ENCODE measurements at places on chromosomes 6 and 20.

DNA sequence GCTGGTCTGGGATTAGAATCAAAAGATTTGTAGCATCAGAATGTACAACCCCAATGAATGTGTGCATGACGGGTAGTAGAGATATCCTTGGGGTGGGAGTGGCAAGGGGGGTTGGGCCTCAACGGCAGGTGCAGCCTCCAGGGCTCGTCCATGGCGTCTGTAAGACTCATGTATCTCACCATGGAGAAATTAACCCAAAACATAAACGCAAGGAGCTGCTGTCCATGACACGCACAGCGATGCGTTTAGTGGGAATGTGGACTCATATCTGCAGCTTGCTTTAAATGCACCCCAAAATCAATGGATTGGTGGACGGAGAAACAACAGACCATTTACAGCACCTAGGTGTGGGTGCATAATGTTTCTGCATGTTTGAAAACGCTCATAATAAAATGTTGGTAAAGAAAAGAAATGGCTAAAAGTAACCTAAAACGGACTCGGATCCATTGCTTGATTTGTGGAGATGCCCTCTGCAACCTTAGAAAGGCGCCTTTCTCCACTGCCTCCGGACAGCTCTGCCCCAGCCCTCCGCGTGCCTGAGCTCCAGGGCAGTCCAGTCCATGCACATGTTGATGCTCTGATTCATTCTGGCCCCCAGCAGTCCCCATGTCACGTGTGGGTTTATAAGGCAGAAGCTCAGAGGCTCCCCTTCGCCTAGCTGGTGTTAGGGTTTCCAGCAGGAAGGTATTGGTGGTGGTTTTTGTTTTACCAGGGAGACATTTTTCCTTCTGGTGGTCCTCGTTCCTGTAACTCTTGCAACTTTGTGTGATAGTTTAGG, 24.5 kb downstream of the PYGB start:
- no peak for DNase-seq

GRCh38 chr6:8888468-8888867, 453.1 kb upstream of the SLC35B3 start:
- DNase-seq, result no peak

DNA sequence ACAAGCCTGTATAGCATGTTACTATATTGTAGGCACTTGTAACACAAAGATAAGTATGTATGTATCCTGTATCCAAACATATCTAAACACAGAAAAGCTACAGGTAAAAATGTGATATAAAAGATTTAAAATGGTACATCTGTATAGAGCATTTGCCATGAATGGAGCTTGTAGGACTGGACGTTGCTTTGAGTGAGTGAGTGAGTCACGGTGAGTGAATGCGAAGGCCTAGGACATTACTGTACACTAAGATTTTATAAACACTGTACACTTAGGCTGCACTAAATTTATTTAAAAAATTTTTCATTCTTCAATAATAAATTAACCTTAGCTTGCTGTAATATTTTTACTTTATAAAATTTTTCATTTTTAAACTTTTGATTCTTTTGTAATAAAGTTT, 136.9 kb downstream of the NKAIN2 start:
- DNase-seq, result no peak

GRCh38 chr20:48456366-48457192, 371.2 kb downstream of the PREX1 start:
- no peak for DNase-seq

DNA sequence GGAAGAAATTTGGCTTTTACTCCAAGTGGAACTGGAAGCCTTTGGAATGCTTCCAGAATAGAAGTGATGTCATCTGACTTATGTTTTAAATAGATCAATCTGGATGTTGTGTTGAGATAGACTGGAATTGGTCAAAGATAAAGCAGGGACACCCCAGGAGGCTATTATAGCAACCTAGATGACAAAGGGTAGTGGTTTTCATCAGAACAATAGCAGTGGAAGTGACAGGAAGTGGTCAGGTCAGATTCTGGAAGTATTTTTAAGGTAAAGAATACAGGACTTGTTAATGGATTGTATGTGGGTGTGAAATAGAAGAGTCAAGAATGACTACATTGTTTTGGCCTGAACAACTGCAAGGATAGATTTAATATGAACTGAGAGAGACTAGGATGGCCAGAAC, 191.4 kb downstream of the ADGRB3 start:
- DNase-seq, result no peak

DNA sequence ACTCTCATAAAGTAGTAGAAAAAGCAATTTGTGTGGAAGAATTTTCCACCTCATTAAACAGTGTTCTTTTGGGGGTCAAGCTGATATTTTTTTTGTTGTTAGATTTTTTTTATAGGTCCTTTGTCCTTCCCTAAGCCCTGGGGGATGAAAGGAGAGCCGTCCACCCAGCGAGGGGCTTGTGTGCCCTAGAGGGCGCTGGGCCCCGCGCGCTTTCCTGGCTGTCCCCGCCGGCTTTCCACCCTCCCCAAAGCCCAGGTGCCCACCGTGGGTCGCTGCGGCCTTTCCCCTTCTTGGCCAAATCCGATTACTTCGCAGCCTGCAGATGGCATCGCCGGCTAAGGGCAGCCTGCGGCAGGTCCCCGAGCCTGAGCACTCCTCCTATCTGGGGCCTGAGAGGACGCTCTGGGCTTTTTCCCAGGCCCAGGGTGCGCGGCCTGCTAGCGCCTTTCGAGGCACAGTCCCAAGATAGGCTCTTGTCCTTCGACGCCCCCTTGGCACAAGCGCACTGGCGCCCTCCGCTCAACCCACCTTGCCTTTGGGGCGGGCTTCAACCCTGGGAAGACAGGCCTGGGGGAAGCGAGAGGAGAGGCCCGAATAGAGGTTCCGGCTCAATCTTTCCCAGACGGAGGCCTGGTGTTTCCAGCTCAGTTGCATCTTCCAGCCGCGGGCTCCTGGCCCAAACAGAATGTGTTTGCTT, 33.6 kb downstream of the TFAP2A start:
- DNase-seq, result no peak

DNA sequence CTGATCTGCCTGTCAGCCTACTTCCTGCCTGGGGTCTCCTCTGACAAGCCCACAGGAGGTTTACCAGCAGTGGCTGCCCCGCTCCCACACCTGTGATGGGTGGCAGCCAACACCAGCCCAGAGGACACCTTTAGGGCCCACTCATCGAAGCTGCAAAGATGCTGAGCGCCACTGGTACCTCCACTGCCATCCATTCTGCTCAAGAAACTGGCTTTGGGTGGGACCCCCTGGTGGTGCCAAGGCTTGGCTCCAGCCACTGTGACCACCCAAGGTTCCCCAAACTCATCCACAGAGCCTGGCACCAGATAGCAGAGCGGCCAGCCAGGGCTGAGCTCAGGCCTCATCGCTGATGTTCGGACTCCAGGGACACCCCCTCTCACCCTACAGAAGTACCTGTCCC, 42.5 kb downstream of the PREX1 start:
- no peak for DNase-seq

- DNase-seq, result no peak
Observed at GRCh38 chr6:117928833-117929232, 21.8 kb downstream of the SLC35F1 start.

DNA sequence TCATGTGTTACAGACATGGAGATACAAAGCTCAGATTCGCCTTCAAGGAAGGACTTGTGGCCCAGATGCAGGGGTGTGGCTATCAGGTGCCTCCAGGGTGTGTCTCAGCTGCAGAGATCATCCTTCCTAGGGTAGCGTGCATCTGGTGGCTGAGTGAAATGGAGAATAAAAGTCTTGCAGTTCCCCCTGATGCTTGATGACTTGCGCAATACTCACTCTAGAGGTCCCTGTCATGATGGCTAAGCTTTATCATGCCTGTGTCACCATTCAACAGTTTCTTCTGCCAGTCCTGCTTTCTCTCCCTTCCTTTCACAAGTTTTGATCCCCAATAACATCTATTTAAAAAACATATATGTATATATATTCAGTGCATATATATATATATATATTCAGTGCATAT, 228.1 kb downstream of the PAX1 start:
- DNase-seq, result no peak

DNA sequence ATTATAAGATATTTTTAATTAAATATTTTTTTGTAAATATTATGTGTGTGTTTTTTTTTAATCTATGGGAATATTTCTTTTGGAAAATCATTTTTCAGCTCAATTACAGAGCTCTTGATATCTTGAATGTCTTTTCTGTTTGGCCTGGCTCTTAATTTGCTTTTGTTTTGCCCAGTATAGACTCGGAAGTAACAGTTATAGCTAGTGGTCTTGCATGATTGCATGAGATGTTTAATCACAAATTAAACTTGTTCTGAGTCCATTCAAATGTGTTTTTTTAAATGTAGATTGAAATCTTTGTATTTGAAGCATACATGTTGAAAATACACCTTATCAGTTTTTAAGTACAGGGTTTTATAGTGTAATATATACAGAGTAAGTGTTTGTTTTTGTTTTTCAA, 2.6 kb downstream of the ID4 start:
- DNase-seq, result no peak

DNA sequence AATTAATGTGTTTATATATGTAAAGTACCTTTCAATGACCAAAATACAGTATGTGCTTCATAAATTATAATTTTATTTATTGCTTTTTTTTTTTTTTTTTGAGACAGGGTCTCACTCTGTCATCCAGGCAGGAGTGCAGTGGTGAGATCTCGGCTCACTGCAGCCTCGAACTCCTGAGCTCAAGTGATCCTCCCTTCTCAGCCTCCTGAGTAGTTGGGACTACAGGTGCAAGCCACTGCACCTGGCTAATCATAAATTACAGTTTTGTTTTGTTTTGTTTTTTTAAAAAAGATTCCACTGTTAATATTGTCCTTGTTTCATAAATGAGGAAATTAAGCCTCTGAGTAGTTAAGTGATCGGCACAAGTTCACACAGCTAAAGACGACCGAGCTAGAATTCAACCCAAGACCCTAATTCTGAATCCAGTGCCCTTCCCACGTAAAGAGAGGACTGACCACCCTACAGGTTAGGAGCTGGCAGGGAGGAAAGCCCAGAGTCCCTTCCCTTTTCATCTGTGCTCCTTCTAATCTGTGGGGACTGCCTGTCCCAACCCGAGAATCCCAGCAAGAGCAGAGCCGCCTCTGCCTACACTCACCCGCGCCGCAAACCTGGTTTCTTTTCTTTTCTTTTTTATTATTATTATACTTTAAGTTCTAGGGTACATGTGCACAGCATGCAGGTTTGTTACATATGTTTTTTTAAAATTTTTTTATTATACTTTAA, 8.5 kb upstream of the GDF5 start:
- DNase-seq, result no peak

GRCh38 chr6:118509009-118509617, 39.0 kb upstream of the PLN start:
- DNase-seq, result no peak

GRCh38 chr6:43508481-43509141, 1.5 kb downstream of the LRRC73 start:
- no peak for DNase-seq

DNA sequence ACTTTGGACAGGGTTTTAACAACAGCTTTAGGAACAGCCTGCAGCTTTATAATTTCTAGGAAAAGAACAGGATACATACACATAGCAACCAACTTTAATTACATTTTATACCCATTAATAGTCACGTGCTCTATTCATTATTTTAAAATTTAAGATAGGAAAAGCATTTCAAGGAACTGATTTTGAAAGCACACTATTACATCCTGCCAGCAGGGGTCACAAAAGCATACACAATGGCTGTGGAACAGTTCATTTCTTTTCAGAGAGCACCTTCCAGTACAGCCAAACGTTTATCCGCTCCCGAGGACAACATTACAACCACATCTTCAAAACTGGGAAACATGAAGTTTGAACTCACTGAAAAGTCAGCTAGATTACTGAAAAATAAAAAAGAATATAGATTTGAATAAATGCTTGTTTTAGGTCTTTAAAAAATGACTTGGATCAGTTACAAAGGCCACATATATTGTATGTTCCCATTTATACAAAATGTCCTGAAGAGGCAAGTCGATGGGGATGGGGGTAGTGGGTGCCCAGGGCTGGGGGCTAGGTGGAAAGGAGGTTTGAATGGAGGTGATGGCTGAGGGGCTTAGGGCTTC, 104.6 kb upstream of the EXOC2 start:
- DNase-seq, result peak; percentile 51

GRCh38 chr6:90610751-90611542, 24.1 kb upstream of the MAP3K7 start:
- peak; percentile 82 for DNase-seq

- DNase-seq, result no peak
Observed at GRCh38 chr20:50913690-50914375, 17.4 kb downstream of the ADNP start.

DNA sequence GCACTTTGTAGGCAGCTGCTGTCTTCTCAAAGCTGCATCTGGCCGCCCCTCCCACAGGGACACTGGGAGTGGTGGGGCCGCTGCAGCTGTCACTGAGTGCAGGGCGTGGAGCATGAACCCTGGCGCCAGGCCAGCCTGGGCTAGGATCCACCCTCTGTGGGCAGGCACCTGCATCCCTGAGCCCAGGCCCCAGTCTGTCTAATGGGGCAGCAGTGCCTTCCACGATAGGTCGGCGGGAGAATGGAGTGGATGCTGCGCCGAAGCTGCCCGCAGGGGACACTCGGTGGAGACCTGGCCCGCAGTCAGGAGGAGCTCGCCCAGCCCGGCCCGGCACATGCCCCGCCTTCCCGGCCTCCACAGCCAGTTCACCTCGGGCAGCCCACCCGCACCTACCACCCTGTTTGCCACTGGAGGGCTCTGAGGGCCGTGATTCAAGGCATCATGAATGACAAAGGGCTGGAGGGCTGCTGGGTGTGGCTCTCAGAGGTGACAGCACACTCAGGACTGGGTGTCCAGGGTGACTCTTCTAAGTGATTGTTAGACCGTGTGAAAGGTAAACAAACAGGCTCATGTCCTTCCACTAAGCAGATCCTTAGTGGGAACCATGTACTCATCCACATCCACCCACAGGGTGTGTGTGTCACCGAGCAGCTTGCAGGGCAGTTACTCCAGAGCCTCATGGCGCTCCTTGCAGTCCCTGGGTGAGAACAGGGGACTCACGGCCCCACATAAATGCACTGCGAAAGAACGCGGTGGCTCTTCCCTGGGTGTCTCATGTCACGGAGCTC, 133.9 kb downstream of the AGPAT4 start:
- peak; percentile 75 for DNase-seq

GRCh38 chr6:67459556-67459955, 1175.5 kb upstream of the ADGRB3 start:
- DNase-seq, result no peak

DNA sequence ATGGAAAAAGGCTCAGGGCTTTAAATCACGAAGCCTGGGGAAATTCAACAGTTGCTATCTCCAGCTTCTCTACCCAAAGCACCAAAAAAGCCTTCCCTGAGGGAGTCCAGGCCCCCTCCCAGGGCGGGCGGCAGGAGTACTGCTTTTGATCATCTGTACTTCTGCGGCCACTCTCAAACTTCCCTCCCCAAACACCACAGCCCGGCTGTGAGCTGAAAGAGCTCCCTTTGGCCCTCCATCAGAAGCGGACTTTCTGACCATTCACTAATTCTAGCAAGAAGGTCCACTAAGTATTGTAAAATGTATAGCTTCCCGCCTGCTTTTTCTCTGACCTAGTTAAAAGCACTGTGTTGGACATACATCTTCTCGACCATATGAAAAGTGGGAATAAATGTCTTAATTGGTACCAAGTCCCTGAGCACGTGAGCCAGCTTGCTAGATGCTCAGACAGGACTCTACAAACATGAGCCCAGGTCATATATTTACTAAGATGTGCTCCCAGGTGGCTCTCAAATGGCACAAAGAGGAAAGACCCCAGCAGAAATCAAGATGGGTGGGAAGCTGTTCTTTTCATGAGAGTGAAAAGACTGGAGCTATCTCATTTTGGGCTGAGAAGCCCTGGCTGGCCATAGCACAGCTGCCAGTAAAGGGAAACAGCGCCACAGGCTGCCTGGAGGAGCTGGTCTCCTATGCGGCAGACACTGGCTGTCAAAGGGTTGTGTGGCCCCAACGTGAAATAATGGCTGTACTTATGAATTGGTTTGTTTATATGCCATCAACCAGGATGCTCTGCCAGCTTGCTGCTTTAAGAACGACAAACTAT, 58.6 kb downstream of the GFOD1 start:
- DNase-seq, result no peak

Data from left hindlimb (tissue), 1 donor.